GOT3 (cell line): ENCODE measurements at places on chromosomes 7 and 10.

GRCh38 chr10:80528185-80528700 lies 9.5 kb upstream of the SH2D4B start:
- no peak for DNase-seq

DNA sequence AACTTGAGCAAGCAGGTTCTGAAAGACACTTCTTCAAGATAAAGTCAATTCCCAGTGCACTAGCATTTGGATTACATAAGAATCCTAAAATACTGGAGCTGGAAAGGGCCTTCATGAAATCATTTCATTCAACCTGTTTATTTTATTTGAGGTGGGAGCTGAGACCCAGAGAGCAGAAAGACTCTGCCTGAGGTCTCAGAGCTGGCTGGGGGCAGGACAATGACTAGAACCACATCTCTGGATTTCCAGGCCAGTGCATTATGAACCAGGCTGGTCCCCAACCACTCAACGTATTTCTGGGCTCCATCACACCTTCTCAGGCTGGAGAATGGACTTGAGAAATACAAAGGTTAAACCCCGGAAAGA lies 8.4 kb downstream of the ANXA11 start:
- no peak for DNase-seq

DNA sequence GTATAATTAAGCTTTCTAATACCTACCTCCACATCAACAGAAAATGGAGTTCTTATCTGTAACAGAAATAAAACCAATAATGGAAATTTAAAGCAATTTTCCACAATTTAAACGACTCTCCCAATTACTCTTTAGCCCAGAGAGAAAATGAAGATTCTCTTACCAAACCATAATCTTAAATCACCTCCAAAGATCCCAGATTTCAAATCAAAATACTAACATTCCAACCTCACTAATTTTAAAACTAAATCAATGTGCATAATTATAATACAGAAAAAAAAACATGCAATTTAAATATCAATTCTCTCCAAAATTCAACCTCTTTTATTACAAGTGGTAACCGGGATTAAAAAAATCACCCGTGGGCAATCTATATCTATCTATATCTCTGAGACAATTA lies 1.5 kb downstream of the HERC4 start:
- no peak for DNase-seq

GRCh38 chr7:116820149-116820548 lies 42.2 kb upstream of the CAPZA2 start:
- no peak for DNase-seq

DNA sequence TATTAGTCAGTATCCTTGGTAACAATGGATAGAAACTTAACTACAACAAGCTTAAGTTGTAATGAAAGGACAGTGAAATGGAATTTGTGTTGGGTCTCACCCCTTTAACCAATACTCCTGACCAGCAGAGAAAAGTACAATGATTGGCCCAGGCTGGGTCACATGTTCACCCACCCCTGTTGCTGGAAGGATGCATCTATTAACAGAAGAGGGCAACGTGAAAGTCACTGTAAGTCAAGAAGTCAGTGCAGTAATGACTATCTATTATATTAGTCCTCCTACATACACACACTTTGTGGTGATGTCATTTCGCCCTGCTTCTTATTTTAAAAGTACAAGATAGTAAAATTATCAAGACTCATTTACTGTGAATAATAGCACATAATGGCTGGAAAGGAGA lies 16.2 kb downstream of the PNLIPRP2 start:
- no peak for DNase-seq

DNA sequence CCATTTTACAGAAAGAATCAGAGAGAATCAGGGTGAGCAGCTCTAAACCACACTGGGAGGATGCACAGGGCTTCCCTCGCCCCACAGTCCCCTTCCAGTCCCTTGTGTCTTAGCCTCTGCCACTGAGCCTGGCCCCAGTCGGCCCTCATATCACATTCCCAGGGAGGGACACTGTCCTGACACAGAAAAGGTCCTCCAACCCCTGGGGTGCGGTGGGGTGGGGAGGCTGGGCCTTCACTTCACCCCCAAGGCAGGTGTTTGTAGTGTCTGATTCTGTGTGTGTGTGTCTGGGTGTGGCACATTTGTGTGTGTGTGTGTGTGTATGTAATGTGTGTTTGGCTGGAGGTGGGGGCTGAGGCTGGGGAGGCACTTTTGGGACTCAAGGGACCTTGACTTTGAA lies 1.8 kb upstream of the KCP start:
- no peak for DNase-seq

GRCh38 chr7:68925241-68925640 lies 673.0 kb upstream of the AUTS2 start:
- DNase-seq, result no peak

- DNase-seq, result no peak
Observed at GRCh38 chr10:101294109-101294508, 59.9 kb upstream of the BTRC start.

DNA sequence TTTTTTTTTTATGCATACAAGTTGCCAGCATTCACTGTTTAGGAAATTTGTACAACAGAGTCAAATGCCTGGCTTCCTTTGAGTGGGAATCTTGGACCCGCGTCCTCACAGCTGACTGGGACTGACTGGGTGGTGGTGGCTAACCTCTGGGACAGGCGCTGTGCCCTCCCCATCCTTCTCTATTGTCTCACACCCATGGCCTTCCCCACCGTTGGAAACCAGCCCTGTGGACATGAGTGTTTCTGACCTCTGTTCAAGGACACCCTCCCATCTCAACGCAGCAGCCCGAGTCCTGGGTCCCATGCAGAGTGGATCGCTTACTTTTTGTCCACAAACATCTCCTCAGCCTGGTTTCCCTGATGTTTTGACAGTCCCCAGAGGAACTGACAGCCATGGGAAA lies 125.1 kb upstream of the PPIF start:
- DNase-seq, result no peak

- DNase-seq, result no peak
Observed at GRCh38 chr10:124496150-124496549, 34.5 kb downstream of the LHPP start.

GRCh38 chr10:121033366-121033765 lies 182.2 kb downstream of the WDR11 start:
- no peak for DNase-seq

DNA sequence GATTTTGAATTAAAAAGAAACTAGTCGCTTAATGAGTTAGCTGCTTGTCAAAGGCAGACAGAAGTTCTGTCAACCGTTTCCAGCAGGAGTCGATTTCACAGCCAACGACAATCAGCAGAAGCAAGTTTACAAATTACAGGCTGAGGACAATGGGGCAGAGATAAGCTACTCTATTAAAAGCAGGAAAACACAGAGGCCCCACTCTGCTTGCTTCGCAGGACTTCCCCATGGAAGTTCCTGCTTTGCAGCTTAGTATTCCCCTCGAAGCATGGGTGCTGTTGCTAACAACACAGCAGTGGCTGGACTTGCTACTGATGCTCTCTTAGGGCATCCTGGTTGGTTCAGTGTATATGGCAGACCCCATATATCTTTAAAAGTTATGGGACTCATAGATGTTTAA lies 50.8 kb upstream of the KLF6 start:
- DNase-seq, result no peak

GRCh38 chr7:117019786-117020590 lies 66.7 kb downstream of the ST7 start:
- DNase-seq, result peak; percentile 7

DNA sequence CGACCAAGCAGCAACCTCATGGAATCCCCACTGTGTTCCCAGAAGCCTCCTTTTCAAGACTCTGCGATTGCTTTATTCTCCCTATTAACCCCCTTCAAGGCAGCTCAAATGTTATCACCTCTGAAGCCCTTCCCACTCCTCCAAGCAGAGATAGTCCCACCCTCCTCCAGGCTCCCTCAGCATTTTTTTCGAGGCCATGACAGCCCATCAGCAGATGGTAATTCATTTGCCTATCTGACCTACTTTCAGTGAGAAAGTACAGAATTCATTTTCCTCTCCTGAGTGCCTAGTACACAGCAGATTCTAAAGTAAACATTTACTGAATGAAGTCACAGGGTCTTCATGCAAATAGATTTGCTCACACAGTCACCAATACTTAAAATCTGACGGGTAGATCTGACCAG lies 47.8 kb downstream of the HERPUD2 start:
- no peak for DNase-seq
